DMS153 (cell line): ENCODE measurements at places on chromosomes 6 and 20.
A peak's percentile ranks its signal among the peaks of the same experiment; 100 is the strongest.

DNA sequence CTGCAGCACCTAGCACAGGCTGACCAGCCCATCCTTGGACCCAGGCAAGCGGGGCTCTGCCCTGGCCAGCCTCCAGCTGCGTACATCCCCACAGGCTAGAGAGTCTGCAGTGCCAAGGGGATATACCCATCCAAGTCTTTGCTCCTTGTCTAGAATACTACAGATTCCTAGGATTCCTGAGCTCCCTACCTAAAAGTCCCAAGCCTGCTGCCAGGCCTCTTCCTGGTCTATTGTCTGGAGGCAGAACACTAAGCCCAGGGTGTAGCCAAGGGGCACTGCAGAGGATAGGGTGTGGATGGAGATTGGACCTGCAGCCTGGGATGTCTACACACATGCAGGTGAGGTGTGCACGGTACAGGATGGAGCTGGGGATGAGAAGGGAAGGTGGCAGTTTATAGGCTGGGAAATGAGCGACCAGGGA is 90.0 kb upstream of the SIRPA start:
- DNase-seq: no peak

DNA sequence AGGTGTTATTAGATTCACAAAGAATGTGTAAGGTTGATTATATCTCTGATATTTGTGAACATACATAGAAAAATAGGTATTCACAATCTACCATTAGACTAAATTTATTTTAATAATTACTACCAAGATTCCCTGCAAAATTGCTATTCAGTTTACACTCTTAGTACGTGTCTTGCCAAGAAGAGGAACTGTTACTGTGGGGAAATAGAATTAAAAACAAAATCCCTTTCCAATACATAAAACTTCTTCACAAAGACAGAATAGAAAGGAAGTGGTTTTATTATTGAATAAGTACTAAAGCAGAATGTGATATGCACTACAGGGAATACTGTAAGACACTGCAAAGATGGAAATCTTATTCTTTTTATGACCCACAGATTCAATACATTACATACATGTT is 17.0 kb downstream of the RAB32 start:
- no peak for DNase-seq

DNA sequence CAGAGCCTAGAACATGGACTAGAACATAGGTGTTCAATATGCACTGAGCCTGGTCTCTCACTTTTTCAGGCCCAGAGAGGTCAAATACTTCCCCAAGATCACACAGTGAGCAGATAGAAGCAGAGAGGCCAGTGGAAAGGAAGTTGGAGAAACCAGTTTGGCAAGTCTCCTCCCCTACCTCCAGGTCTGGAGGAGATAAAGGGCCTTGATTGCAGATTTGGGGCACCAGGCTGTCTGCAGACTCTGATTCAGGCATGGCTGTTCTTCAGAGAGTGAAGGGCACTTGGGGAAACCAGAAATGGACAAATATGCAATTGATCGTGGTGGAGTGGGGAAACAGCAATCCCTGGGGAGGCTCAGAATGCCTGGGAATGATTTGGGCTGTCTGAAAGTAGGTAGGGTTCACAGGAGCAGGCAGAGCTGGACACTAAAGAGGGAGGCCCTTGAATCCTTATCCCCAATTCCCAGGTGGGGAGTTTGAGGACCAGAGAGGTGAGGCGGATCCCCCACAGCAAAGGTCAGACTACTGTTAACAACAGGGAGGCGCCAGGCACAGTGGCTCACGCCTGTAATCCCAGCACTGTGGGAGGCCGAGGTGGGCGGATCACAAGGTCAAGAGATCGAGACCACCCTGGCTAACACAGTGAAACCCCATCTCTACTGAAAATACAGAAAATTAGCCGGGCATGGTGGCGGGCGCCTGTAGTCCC is 2.3 kb downstream of the PEDS1 start:
- peak; percentile 7 for DNase-seq

- DNase-seq: no peak
Measured at GRCh38 chr20:54600634-54601033, 125.2 kb downstream of the DOK5 start.

DNA sequence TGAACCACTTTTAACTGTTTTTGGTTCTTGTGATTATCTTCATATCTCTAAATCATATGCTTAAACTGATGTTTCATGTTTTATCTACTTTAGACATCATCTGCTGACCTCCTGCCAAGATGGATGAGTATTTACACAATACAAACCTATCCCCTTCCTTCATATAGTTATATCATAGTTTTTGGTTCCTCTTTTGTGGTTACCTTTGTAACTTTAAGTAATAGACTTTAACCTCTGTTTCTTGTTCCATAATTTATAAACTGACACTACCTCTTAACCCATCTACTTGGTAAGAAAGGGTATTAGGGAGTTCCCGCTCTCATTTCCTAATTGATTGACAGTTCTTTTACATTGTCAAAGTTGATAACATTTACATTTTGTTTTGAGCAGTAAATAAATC is 11.9 kb downstream of the PCMT1 start:
- no peak for DNase-seq

GRCh38 chr20:38092915-38093314 is 59.4 kb downstream of the RPRD1B start:
- no peak for DNase-seq

GRCh38 chr6:131645846-131646245 is 8.7 kb downstream of the ENPP3 start:
- DNase-seq: no peak

GRCh38 chr20:20785226-20785625 is 72.8 kb upstream of the RALGAPA2 start:
- no peak for DNase-seq

DNA sequence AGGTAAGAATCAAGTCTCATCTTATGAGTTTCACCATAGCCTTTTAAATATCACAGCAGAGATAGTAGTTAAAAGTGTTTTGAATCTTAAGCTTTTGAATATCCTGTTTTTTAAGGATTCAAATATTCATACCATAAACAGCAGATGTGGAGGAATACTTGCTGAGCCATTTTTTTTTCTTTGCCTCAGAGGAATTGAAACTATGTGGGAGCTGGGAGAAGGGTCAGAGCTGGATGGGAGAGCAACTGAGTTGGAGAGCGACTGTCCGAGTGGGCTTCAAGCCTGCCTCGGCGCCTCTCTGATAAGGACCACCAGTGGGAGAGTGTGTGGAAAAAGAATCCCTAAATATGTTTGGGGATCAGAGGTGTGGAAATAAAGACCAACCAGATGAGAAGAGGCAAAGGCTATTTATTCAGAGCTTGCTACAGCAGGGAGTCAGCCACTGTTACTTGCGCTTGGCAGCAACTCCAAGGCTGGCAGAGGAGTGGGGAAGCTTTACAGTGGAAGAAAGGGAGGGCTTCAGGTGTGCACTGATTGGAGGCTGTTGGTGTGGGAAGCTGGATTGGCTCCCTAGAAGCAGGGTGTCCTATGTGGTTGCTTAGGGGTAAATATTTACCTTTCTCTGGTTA is 34.3 kb upstream of the MCUR1 start:
- DNase-seq: no peak

DNA sequence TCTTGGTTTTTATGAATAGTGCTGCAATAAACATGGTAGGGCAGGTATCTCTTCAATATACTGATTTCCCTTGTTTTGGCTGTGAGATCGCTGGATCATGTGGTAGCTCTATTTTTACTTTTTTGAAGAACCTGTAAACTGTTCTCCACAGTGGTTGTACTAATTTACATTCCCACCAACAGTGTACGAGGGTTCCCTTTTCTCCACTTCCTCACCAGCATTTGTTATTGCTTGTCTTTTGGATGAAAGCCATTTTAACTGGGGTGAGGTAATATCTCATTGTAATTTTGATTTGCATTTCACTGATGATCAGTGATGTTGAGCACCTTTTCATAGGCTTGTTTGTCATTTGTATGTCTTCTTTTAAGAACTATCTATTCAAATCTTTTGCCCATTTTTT is 8.0 kb upstream of the ARG1 start:
- no peak for DNase-seq

GRCh38 chr20:44465001-44465560 is 10.6 kb upstream of the TTPAL start:
- no peak for DNase-seq

DNA sequence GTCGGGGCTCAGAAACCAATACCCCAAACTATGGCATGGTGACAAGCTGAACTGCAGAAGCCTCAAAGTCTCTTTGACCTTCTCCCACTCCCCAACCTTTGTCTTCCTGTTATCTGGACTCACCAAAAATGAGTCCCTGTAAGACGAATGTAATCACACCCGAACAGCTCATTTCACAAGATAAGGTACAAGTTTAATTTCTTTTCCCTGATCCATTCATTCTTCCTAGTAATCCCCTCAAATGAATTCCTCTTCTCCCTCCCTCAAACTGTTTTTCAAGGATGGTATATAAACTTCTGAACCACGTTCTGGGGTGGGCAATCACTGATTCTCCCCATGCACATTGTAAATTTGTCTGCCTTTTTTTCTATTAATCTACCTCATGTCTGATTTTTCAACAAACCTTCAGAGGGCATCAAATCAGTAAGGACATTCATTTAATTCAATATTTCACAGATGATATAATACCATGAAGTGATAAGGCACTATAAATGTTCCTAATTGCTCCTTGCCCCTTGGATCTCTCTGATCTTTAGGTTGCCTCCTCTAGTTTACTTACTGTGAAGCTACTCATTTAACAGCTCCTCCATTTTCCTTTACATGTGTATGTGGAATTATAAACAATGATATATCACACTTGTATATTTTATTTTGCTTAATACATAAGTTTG is 77.2 kb downstream of the OR2B2 start:
- DNase-seq: no peak

DNA sequence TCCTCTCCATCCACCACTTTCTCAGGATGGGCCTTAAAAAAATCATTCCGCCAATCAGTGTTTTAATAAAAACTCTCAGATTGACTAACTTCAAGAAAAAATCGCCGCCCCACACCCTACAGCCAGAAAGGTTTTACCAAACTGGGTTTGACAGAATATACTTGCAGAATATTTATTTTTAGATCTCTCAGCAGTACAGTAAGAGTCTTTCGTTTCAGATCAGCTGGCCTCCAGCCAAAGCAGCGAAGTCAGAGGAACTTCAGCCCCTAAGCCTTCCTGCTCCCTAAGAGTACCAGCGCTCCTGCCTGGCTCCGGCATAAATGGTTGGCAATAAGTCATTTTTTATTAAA is 24.7 kb downstream of the TBC1D7 start:
- DNase-seq: no peak

DNA sequence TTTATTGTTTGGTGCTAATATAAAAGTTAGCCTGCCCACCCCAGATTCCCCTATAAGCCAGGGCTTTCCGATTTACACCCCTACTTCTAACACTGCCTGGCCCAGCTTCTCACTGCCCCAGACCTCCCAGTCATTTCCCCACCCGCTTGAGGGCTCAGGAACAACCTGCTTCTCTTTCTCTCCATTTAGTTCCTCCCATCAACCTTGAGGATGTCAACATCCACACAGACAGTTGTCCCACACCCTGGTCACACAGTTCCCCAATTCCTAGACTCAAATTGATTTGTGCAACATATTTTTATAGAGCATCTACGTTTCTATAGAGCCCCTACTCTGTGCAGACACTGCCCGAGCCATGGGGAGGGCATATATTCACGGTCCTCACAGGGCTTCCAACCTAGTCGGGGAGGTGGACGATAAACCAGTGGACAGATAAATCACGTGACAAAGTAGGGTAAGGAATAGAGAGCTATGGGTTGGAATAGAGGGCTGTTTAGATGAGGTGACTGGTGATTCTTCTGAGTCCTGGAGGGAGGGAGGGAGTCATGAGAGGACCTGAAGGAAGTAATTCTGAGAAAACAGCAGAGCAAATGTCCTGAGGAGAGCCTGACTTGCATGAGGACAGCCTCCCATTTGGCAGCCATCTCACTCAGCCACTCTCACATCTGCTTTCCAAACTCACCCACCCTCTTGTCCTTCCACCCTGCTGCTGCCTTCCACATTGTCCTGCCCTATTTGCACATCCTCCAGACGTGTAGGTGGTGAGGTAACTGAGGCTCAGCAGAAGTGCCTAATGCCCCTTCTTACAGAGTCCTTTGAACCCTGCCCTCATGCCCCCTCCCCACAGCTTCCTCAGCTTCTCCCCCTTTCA is 6.3 kb downstream of the GABRR2 start:
- DNase-seq: no peak

DNA sequence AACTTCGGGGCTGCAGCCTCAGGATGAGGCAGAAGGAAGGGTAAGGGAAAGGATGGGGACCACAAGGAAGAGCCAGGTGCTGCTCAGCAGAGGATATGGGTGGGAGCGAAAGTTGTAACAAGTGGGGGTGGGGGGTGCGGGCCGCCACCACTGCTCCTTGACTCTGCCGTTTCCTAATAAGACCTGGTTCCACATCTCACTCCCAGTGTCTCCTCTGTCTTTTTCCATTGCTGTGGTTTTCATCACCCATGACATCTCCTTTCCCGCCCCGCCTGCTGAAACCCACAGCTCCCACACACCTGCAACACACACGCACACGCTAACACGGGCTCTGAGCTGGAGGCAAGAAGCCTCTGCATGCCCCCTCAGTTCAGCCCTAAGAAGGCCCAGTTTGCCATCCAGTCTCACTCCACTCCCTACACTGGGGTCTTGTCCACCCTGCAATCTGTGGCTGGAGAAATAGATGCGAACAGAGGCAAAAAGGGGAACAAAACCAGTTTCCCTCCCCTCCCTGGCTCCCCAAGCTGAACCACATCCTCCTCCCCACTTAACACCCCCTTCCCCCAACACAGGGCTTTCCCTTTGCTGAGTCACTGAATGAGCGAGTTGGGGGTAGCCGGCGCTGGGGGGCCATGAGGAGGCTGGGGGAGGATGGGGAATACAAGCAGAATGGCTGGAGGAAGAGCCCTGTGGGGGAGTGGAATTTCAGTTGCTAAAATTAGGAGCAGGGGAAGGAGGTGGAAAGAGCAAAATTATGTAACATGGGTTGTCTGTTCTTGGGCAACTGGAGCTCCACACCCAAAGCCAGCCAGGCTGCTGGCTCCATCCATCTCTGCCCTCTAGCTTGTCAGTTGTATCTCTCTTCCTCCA is 11.5 kb downstream of the NFKBIL1 start:
- DNase-seq: no peak

DNA sequence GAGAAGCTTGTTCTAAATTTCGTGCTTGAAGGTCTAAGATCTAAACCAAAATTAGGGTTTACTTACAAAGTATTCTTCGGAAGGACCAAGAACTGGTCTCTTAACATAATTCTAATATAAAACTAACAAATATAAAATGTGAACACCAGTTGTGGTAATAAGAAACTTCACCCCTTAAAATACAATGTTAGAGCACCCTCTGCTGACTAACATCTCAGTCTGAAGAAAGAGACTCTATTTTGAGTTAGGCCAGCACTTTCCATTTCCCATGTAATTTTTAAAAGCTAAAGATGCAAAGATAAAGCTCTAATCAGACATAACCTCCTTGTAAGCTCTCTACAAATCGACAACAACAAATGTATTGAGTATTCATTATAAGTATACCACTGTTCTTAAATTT is 24.6 kb downstream of the ATG5 start:
- no peak for DNase-seq

GRCh38 chr6:34696189-34696738 is 303 bp downstream of the ILRUN start:
- no peak for DNase-seq
